Right atrium auricular region (tissue), 2 donors: ENCODE measurements at places on chromosomes 2 and 18.

DNA sequence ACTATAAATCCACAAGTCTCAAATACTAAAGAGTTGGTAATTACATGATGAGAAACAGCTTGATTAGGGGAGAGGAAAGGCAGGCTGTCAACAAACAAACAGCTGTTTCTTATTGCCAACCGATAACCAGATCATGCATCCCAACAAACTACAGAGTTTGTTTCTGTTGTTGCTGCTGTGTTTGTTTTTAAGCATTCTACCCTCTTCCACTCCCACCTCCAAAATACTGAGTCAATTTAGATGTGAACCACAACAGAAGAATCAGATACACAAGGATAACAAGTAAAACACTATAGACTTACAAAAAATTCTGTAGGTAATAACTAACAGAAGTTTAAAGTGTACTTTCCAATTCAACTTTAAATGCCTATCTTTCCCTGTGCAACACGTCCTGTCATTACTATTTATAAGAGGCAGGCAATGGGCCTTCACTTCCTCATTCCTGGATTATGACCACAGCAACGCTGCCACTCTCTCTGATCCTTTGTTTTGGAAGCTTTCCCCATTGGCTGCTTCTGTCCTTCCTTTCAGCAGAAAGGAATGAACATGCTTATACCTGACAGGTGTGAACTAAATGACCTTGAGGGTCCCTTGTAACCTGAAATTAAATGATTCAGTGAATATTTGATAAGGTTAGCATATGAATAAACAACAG is 152.0 kb downstream of the SRBD1 start:
- DNase-seq = peak; percentile 58

GRCh38 chr2:227163485-227163997 is 464 bp downstream of the COL4A4 start:
- no peak for DNase-seq

GRCh38 chr2:236393101-236393500 is 128.9 kb upstream of the ASB18 start:
- DNase-seq = peak; percentile 42

GRCh38 chr2:181738074-181738473 is 57.8 kb upstream of the NEUROD1 start:
- no peak for DNase-seq

DNA sequence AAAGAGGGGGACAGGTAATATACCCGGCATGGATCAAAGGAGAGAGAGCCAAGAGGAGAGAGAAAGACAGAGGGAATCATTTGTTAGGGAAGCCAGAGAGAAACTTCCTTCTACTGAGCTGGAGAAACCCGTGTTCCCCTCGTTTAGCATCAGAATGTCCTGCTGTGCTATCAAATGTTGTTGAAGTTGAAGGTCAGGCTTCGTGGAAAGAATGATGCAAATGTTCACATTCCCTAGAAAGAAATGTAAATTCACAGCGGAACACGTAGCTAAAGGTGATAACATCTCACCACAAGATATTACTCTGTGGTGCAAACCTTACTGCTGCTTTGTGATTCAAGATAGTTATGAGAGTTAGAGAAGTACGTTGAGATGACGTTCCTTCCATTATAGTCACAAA is 258.1 kb downstream of the LNPK start:
- no peak for DNase-seq

DNA sequence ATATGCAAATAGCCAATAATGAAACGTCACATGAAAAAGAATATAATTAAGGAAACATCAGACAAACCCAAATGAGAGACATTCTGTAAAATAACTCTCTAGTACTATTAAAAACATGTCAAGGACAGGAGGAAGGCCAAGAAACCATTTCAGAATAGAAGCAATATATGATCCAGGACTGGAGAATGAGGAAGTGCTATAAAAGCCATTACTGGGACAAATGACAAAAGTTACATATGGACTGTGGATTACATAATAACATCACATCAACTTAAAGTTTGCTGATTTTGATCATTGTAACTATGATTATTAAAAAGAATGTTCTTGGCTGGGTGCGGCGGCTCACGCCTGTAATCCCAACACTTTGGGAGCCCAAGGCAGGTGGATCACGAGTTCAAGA is 81.3 kb downstream of the CRACDL start:
- DNase-seq = no peak

- peak; percentile 58 for DNase-seq
Observed at GRCh38 chr18:43772907-43773306, 495.6 kb upstream of the SYT4 start.

- DNase-seq = peak; percentile 93
Observed at GRCh38 chr18:22558945-22559385, 141.2 kb upstream of the CTAGE1 start.

GRCh38 chr18:55878224-55878623 is 290.2 kb upstream of the TCF4 start:
- no peak for DNase-seq

DNA sequence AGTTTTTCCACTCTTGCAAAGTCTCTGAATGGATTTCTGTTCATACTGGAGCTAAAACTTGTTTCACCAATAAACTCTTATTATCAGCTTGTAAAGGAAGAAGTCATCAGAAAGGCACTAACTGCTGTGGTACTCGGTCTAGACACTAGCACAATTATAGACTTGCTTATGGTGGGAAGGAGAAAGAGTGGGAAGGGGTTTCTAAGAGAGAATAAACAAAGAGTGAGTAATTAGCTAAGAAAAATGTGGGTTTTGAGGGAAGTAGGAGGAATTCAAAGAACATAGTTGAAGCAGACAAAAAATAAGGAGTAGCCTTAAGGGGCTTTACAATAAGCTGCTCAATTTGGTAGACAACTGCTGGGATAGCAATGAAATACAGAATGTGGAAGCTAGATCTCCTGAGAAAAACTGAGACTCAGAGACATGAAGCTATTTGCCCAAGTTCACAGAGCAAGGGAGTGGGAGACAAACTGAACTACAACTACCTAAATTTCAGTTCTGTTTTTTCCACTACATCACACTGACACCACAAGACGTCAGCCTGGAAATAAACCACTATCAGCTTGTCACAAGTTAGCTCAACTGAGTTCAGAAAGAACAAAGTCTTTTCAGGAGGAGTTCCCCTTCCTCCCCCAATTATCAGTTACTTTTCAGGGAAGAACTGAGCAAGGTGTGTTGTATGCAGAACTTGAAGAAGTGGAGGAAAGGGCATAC is 59.7 kb downstream of the MAP4K3 start:
- DNase-seq = no peak

DNA sequence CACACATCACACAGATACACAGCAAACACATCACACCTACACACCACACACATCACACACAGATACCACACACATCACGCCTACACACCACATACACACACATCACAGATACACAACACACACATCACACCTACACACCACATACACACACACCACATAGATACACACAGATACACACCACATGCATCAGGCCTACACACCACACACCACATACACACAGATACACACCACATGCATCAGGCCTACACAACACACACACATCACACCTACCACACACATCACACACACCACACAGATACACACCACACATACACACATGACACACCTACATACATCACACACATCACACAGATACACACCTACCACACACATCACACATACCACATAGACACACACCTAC is 158.8 kb downstream of the NDUFA10 start:
- DNase-seq = no peak

GRCh38 chr2:61205132-61205531 is 43.1 kb downstream of the C2orf74 start:
- DNase-seq = no peak

GRCh38 chr2:160666154-160667060 is 172.8 kb upstream of the RBMS1 start:
- DNase-seq = no peak

DNA sequence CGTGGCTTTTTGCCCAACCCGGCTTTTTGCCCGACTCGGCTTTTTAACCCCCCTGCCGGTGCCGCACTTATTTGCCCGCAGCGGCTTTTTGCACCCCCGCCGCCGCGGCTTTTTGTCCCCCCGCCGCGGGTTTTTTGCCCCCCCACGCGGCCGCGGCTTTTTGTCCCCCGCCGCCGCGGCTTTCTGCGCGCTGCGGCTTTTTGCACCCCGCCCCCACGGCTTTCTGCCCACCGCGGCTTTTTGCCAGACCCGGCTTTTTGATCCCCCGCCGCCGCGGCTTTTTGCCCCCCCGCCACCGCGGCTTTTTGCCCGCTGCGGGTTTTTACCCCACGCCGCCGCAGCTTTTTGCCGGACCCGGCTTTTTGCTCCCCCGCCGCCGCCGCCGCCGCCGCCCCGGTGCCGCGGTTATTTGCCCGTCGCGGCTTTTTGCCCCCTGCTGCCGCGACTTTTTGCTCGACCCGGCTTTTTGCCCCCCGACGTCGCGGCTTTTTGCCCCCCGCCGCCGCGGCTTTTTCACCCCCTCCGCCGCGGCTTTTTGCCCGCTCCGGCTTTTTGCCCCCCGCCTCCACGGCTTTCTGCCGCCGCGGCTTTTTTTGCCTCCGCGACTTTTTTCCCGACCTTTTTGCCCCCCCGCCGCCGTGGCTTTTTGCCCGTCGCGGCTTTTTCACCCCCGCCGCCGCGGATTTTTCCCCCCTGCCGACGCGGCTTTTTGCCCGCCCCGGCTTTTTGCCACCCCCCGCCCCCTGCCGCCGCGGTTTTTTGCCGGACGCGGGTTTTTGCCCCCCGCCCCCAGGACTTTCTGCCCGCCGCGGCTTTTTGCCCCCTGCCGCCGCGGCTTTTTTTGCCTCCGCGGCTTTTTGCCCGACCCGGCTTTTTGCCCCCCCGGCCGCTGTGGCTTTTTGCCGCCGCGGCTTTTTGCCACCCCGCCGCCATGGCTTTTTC is 2786.5 kb downstream of the RPIA start:
- DNase-seq = peak; percentile 56

GRCh38 chr2:65282477-65283053 is 54.9 kb downstream of the ACTR2 start:
- DNase-seq = peak; percentile 34

GRCh38 chr2:15127876-15128275 is 433.3 kb downstream of the NBAS start:
- no peak for DNase-seq
